Right cardiac atrium (tissue), 5 donors: ENCODE measurements at places on chromosomes 6 and 20. TPM values are rescaled to one million over a fixed set of nuclear protein-coding genes. Genes with fewer than 3 reads are reported as not detected.

DNA sequence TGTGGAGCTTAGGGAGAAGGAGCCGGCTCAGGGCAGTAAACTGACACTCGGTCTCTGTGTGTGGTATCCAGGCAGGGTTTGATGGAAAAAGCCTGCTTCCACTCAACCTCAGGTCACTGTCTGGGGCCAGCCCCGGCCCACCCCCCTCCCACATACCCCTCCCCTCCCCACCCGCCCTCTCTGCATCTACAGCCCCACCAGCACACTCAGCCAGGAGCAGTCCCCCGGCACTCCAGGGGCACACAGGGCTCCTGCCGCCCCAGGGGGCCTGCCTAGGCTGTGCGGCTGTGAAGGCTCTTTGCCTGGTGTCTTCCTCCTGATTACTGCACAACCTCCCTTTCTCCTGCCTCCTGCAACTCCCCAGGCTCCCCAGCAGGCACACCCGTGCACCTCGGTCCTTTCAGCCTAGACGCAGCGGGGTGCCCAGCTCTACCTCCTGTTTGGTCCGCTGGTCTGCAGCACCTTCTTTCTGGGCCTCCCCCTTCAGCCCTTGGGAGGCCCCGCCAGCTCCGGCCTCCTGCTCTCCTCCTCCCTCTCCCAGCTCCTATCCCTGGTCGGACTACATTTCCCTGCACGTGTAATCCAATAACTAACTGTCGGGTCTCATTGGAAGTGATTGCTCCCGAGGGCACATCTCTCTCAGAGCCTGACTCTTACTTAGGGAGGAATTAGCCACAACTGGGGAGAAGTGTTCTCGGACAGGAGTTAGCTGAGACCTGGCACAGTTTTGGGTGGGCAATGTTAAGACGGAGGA lies 1.3 kb upstream of the FOXF2 start:
- no peak for DNase-seq

- DNase-seq, result no peak
Measured at GRCh38 chr6:160510199-160510598, 153.9 kb downstream of the LPA start.

DNA sequence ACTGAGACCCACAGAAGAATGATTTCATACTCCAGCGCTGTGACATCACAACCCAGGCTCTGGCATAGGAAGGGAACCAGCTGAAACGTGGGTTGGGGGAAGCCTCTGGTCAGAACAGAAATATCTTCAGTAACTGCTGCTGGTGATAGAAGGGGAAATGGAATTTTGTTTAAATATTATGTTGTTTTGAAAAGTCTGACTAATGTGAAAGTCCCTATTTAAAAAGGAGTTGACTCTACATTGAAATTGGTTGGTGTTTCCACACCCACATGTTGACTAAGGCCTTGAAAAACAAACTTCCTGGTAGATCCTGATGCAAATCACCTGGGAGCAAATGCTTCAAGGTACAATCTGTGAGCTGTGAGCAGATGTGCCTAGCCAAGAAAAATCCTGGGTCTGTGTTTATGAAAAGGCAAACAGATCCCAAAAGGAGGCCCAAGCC lies 24.5 kb upstream of the TCP11 start:
- DNase-seq, result no peak

- no peak for DNase-seq
Measured at GRCh38 chr6:114534813-114535212, 192.0 kb upstream of the HS3ST5 start.

- no peak for DNase-seq
Measured at GRCh38 chr6:122028933-122029522, 370.4 kb upstream of the HSF2 start.

- no peak for DNase-seq
Measured at GRCh38 chr6:25017486-25017885, 81.7 kb upstream of the RIPOR2 start.

- no peak for DNase-seq
Measured at GRCh38 chr6:38033442-38033982, 214.0 kb downstream of the ZFAND3 start.

DNA sequence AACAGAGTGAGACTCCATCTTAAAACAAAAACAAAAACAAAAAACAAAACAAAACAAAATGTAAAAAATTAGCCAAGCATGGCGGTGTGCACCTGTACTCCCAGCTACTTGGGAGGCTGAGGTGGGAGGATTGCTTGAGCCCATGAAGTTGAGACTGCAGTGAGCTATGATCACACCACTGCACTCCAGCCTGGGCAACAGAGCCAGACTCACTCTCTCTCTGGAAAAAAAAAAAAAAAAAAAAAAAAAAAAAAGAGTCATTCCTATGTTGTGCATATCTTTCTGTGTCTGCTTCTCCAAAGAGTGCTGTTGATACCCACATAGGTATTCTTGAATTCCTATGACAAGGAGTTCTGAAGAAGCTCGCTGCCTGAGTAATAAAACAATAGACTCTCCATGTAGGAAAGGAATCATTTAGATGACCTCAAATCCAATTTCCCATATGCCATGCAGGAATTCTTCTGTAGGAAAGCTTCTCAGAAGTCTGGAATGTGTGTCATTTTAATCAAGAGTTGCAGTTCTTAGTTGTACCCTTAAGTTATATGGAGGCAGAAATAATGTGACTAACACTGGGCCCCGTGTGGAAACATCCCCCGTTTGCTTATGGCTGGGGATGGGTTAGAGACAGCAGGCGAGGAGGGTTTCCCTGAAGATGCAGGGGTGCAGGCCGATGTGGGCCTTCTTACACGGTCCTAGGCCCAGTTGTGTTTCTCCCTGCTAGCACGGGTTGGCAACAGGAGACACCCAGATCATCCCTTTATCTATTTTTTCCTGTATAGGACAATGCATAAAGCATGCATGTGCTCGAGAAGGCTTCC lies 79.4 kb downstream of the ZDHHC14 start:
- no peak for DNase-seq

- no peak for DNase-seq
Measured at GRCh38 chr6:52495922-52496321, 75.8 kb downstream of the EFHC1 start.

DNA sequence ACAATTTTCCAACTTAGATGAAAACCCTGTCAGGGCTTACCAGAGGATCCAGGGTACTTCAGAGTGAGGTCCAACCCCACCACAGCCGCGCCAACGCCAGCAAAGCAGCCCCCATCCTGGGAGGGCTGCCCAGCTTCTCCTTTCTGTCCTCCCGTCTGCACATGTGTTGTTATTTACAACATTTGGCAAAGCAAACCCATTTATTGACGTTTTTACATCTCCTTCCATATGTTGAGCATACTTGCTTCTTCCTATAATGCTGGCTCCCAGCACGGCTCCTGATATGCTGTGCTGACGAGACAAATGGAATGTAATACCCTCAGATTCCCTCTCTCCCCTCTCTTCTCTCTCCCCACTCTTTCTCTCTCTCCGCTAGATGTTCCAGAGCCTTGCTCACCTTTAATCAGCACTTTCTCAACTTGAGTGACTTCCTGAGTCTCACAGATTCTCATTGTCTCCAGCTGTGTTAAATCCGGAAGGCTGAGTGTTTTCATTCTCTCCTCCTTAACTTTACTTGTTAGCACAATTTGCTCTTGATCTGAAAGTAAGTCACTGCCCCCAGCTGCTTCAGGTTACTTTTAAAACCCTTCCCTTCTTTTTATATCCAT lies 22.7 kb downstream of the RCAN2 start:
- DNase-seq, result no peak

- no peak for DNase-seq
Measured at GRCh38 chr20:55090286-55090685, 614.9 kb downstream of the DOK5 start.

DNA sequence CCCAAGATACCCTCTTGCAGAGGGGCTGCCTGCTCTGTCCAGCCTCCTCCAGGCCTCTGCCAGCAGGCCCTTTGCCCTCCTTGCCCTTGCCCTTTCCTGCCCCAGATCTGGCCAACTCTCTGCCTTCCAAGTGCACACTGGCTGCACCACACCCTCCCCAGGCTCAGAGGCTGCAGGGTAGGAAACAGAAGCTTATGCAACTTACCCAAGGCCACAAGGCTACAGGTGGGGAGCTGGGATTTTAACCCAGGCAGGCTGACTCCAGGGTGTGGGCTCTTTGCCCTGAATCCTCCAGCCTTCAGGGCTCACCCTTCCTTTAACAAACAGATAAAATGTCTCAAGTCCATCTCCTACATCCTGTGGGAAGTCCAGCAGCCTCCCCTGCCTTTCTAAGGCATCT lies 14.5 kb upstream of the TRAF3IP2 start:
- DNase-seq, result no peak

DNA sequence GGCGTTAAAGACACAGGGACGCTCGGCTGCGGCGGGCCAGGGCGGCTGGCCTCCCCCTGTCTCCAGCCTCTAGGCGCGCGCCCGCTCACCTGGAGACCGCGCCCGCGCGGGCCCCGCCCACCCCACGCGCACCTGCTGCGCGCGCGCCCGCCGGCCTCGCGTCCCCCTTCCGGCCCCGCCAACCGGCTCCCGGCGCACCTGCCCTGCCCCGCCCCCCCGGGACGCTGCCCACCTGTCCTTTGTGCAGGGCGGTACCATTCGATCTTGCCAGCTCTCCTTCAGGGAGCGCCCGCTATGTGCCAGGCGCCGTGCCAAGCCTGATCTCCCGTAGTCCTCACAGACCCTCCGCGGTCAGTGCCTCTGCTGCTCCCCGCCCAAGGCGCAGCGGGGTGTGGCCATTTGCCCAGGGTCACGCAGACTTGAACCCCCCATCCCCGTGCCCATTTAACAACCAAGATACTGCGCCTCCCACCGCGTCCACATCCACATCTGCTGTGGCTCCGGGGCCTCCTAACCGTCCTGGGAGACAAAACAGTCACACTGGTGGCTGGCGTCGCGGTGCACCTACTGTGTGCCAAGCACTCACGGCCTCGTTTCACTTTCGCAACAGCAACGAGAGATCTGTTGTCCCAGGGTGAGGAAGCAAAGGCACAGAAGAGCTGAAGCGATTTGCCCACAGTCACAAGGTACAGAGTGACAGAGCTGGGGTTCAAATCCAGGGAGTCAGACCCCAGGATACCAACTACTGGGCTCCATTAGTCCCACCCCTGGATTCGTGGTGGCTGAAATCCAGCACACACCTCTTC lies 48.1 kb downstream of the NOL4L start:
- DNase-seq, result peak; percentile 71

DNA sequence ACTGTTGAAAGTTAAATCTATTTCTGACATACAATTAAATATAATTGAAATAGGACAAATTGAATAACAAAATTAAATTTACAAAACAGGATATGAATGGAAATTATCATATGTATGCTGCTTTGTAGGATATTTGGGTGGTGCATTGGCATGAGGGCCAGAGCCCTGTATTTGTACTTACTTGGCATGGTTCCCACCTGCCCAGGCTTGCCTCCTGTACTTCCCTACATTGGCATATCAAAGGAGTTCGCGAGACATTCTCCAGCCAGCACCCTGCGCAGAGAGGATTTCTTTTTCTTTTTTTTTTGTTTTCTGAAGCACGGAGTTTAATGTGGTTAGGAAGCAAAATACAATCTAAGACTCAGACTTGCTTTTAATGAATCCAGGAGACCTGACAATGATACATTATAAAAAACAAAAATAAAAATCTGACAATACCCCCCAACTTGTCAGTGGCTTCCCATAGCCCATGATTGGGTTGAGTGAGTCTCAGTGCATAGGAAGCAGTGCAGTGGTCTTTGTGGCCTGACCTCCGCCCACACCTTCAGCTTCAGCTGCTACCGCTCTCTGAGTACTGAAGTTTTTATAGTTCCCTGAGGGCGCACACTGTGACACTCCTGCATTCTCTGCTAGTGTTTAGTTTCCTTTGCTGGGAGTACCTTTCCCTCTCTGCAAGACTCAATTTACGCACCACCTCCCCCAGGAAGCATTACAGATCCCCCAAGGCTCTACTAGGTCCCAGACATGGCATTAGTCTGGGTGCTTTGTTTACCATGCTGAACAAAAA lies 440.8 kb downstream of the UTRN start:
- no peak for DNase-seq

DNA sequence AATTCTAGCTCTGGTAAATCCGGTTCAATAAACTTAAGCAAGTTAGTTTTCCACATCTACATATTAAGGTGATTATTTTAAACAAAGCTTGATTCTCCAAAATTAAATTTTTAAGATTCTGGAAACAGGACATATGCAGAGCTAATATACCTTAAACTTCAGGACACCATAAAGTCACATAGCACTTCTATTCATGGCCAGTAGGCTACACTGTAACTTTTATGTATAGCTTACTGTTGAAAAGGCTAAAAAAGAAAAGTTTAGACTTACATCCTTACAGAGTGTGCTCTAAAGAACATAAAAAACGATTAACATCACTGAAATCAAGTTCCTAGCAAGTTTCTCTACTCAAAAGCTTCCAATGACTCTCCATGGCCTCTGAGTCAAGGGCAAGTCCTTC lies 224.7 kb downstream of the PTPRK start:
- no peak for DNase-seq

- no peak for DNase-seq
Measured at GRCh38 chr20:12023194-12023795, 105.6 kb downstream of the BTBD3 start.

GRCh38 chr20:23419995-23420901 lies 1.0 kb downstream of the NAPB start:
- DNase-seq, result peak; percentile 78

DNA sequence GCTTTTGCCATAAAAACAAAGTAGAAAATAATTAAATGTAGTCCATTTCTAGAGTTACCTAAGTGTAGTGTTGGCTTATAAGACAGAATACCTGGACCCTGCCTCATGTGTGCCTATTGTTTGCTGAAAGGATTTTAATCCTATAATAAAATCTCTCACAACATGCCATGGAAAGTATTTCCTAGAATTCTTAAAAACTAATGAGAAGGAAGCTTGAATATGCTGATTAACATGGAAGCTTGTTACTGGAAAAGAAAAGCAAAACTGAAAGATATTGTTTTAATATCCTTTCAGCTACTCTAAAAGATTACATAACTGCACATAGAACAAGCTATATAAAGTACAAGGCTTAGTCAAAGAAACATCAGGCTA lies 18.0 kb upstream of the FAM135A start:
- DNase-seq, result no peak

DNA sequence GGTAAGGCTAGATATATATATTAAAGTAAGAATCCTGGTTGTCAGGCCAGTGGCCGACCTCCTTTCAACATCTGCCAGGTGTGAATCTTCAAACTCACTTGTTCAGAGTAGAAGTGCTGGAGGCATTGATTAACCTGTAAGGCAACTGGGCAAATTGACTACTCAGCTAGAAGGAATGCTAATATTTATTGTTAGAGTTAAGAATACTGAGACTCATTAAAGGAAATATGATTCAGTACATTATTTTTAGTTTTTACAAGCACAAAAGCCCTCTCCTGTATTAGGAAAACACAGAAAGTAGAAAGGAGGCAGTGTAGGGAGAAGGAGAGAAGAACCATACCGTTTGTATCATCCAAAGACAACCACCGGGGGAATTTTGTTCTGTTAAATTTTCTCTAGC lies 53.5 kb downstream of the RIPOR2 start:
- no peak for DNase-seq

- DNase-seq, result no peak
Measured at GRCh38 chr20:6562111-6562510, 205.4 kb upstream of the BMP2 start.

- DNase-seq, result no peak
Measured at GRCh38 chr6:113585246-113585645, 271.9 kb upstream of the MARCKS start.

Gene ATP5F1E
- polyA plus RNA-seq, result 131 TPM

Gene ULBP2
- 1.1 TPM for polyA plus RNA-seq

Gene DLL1
- polyA plus RNA-seq, result 25.8 TPM

Gene SIRPB1
- 0.63 TPM for polyA plus RNA-seq

Gene DEFB125
- polyA plus RNA-seq, result not detected

Gene PPP1R3D
- 4.9 TPM for polyA plus RNA-seq

Gene MYMX
- 0.88 TPM for polyA plus RNA-seq

Gene RNF182
- 0.48 TPM for polyA plus RNA-seq
